ENCODE measurements at places on chromosomes 13 and 19.

GRCh38 chr13:101626925-101627555, 174.6 kb downstream of the ITGBL1 start:
- peak; percentile 46 for DNase-seq

GRCh38 chr19:33767898-33768413, 28.7 kb upstream of the KCTD15 start:
- DNase-seq: no peak

DNA sequence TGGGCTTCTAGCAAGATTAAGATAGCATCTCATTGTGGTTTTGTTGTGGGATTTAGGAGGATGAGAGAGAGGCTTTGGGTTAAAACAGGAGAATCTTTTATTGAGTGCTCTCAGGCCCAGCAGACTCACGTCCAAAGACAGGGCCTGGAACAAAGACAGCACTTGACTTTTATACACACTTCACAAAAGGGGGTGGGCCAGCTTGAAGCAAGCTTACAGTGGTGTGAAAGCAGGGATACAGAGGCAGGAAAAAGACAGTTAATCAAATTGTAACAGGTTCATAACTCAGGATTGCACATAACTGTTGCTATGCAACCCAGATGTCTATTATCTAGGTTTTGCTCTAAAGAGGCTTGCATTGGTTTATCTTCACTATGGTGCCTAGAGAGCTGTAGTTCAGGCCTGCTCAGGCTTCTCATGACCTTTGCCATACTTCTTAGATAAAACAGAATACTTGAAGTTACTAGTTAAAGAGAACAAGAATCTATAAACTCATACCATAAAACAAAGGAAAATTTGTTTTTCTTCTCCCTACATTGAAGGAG, 42.2 kb upstream of the CEACAM21 start:
- no peak for DNase-seq

- no peak for DNase-seq
These were observed 140.9 kb downstream of the KCNRG start for GRCh38 chr13:50156140-50156539.

GRCh38 chr13:56314765-56315164, 826.0 kb upstream of the PRR20A start:
- DNase-seq: no peak

- no peak for DNase-seq
These were observed 74.3 kb upstream of the UBL3 start for GRCh38 chr13:29924482-29925350.

DNA sequence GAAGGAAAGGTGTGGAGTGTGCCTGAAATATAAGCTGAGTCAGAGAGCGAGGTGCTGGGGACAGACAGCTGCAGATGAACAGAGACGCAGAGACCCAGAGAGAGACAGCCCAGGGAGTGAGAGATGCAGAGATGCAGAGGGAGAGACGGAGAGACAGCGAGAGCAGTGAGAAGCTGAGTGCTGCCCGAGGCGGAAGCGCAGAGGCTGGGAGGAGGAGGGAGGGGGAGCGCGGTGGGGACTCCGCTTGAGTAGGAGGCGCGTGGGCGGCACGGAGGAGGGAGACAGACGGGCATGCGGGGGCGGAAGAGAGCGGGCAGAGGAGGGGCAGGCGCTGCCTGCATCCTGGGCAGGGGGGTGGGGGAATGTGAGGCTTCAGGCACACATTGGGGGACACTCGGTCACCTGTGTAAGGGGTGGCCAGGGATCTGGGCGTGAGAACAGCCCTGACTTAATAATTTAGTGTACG, 25.7 kb downstream of the SLC8A2 start:
- DNase-seq: peak; percentile 56

DNA sequence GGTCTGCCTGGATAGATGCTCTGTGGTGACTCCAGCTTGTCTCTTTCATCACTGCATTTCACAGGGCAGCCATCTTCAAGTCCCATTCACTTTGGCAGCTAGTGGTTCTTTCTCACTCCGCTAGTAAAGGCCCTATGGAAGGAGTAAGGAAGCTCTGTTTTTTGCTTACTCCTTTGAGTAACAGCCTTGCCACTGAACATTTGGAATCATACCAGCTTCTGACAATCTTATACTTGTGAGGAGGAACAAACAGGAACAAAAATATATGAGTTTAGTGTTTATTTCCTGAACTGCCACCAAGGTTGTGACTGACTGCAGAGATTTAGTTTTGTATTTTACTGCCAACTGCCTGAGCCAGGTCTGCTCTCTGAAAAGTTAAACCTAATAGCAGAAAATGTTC, 38.7 kb downstream of the KCTD4 start:
- no peak for DNase-seq

DNA sequence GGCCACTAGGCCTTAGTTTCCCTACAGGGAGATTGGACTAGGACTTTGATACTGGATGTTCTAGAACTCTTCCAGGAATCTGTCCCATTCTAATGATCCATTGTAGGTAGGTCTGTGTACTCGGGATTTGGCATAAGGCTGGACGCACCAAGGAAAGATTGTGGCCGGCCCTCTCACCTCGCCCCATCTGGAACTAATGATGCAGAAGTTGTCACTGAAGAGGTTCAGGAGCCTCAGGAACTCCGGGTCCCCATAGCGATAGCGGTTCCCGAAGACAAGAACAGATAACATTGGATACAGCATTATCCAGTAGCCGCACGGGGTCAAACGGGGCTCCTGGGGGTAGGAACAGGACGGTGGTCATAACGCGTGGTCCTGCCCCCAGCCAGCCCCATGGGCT, 11.2 kb downstream of the EGLN2 start:
- no peak for DNase-seq

DNA sequence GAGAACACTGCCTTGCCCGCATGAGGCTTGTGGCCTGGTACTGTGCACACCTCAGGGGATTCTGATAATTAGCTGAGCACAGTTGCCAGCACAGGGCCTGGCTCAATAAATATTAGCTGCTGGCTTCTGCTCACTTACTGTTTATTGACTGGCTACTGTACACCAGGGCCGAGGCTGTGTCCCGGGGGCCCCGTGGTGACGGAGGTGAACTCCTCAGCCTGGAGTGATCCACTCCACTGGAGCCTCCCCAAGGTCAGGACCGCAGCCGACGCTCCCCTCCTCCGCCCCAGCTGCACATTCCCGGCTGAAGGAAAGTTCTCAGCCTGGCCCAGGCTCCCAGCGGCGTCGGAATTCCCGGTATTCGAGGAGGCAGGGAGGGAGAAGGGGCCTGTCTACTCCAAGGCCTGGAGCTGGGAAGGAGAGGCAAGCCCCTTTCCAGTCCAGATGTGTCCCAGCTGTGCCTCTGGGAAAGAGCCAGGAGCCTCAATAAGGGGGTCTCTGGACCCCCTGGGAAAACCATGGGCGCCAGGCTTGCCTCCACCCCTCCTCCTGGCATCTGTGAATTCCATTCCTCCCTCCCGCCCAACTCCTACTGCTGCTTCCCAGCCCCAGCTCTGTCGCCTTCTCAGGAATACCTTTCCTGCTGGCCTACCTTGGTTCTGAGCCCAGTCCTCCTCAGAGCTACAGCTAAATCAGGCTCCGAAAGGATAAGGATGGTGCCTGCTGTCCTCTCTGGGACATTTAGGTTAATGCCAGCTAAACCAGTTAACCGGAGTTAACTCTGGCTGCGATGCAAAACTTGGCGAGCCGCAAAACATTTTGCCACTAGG, 7.3 kb downstream of the RPS16 start:
- DNase-seq: no peak

- DNase-seq: no peak
These were observed 9.7 kb upstream of the MEF2B start for GRCh38 chr19:19179548-19180441.

- no peak for DNase-seq
These were observed 95.0 kb upstream of the STARD13 start for GRCh38 chr13:33380487-33381079.

GRCh38 chr19:4376991-4377781, 23.2 kb downstream of the SH3GL1 start:
- DNase-seq: no peak

GRCh38 chr19:1000591-1001537, 645 bp downstream of the GRIN3B start:
- DNase-seq: no peak

GRCh38 chr19:9791552-9792205, 23.1 kb upstream of the ZNF846 start:
- DNase-seq: peak; percentile 89

GRCh38 chr19:4911314-4911713, 2.0 kb downstream of the UHRF1 start:
- DNase-seq: no peak

DNA sequence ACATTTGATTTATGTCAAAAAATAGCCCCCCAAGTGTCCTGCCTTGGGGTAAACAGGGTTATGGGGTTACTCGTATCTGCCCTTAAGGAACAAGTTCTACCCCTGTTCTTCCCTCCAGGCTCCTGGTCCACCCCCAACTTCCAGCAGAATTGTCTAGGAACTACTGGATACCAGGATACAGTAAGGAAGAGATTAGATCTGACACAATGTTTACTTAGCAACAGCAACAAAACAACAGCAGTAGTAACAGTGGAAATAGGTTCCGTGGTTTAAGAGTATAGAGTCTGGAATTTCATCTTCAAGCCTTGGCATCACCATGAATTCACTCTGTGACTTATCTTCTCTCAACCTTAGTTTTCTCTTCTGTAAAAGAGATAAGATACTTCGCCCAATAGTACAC, 1.7 kb upstream of the FAM98C start:
- no peak for DNase-seq

- DNase-seq: no peak
These were observed 74.8 kb downstream of the SLC7A1 start for GRCh38 chr13:29520671-29521070.

DNA sequence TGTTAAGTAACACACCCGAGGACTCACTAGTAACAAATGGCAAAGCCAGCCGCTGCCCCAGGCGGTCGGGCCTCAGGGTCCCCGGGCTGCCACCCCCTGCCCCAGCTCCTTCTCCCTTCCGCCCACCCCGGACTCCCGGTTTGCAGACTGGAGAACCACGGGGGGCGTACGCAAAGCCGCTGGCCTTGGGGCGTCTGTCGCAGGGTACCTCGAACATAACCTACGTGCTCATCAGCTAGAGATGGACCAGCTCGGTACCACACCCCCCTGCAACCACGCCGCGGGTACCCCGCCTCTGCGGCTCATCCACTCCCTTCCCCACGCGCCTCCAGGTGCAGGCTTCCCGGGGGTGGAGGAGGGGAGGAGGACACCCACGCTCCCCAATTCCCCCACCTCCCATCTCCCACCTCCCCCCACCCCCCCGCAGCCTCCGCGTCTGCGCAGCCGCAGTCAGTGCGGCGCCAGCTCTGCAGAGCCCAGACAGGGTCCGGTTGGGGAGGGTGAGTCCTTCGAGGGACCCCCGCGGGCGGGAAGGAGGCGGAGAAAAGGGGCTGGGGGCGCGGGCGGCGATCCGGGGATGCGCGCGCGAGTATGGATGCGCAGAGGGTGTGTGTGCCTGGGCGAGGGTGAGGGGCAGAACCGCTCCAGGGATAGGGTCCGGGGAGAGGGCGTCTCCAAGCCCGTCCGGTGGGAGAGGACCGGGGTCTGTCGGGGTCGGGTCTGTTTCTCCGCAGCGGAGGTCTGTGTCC, at the start of gene SMIM17:
TSS of gene SMIM17 (plus strand) at position 449 of the 749 bp plus-strand sequence. CDS start 2,509 bp downstream, outside the sequence.
- no peak for DNase-seq

- no peak for DNase-seq
These were observed 352.4 kb downstream of the KLF5 start for GRCh38 chr13:73411067-73411809.
